ENCODE measurements at places on chromosomes 6 and 20. TPM values are rescaled to one million over a fixed set of nuclear protein-coding genes. Genes with fewer than 3 reads are reported as not detected.

Gene ERMARD
- 42.8 TPM for total RNA-seq

Gene SRSF12
- 1.1 TPM for total RNA-seq

Gene SYNJ2
- total RNA-seq, result 10.3 TPM

DNA sequence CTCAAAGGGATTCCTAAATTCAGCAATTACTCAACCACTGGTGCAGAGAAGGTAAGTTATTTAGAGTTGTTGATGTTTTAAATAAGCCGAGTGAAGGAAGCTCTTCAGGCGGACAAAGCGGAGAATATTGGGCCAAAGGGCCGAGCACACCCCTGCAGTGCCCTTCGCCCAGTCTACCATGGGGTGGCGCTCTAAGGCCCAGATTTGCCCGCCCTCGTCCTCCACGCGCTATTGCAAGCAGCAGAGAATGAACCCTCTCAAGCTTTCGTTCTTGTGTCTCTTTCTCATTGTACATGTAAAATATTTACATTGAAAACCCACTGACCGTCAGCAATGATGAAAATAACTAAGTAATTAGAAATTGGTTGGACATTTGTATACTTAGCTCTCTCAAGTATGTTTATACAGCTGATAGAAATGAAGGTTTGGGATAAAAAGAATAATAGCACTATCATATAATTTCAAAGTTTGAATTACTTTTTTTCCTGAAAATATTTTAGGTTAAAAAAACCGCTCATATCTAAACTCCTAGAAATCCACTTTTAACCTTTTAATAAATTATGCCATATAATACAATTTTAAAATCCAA is 195.0 kb upstream of the CEP162 start:
- H3K4me3 ChIP-seq, result no peak overlapping the region
- H3K27me3 ChIP-seq, result no peaks in the 10 kb centered on the region
- no peaks in the 10 kb centered on the region for H3K4me1 ChIP-seq

DNA sequence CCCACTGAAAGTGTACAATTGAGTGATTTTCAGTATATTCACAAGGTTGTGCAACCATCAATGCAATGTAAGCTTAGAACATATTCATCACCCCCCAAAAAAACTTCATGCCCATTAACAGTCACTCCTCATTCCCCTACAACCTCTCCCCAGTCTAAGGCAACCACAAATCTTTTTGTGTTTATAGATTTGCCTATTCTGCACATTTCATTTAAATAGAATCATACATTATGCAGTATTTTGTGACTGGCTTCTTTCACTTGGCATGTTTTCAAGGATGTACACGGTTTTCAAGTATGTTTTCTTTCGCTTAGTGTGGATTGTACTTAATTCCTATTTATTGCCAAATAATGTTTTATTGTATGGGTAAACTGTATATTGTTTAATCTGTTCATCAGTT is 329.3 kb upstream of the RNF24 start:
- no peak overlapping the region for H3K4me3 ChIP-seq
- no peak for DNase-seq
- H3K4me1 ChIP-seq, result peaks cover 16% of the 10 kb centered on the region
- no peaks in the 10 kb centered on the region for H3K36me3 ChIP-seq

DNA sequence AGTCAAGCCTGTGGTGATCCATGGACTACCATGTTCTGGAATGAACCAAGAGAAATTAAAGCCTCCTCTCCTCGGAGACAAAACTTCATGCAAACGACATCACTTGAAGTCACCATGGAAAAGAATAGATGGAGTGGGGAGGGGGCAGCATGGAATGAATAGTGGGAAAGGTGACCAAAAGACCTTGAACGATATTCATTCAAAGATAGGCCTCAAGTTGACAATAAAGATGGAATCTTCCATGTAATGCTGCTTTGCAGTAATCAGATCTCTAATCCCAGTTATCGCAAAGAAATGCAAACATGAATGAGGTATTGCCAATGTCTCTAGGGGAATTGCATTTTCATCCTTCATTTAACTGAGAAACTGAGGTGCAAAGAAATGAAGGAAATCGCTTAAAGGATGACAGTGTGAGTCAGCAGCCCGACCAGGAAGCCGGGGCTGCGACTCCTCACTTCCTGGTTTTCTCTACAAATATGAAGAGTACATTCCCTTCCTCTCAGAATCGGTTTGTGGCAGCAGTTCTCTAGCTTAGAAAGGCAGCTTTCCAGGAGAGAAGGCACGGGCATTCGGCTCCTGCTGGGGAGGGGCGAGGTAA is 65.6 kb upstream of the RREB1 start:
- no peaks in the 10 kb centered on the region for H3K36me3 ChIP-seq
- H3K4me3 ChIP-seq, result no peak overlapping the region
- no peaks in the 10 kb centered on the region for H3K27me3 ChIP-seq
- no peak overlapping the region for H3K27ac ChIP-seq
- H3K4me1 ChIP-seq, result no peaks in the 10 kb centered on the region

DNA sequence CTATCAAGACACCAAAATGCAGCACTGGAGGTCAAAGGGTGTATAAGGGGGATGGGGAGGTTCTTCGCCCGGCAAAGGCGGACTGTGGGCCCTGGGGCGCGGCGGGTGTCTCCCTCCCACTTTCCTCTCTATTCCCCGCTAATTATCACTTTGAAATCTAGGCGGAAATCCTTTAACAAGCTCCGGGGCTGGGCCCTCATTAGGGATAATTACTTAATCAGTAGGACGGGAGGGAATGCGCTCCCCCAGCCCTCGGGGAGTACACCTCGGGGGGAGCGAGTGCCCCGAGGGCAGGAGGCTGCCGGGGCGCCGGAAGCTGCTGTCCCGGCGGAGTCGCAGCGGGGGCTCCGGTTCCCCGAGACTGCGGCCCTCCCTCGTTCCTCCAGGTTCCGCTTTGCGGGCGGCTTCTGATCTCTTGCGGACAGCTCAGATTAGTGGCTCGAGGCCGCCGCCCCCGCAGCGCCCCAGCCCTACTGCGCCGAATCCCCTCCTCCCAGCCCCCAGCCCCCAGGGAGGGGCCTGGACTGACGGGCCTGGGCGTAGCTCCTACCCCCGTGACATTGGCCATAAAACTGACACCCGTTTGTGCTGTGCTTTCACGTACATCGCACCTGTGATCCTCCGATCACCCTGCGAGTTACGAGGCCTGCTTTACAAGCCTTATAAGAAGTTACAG is 14.7 kb downstream of the MUCL3 start:
- no peak for DNase-seq
- H3K27me3 ChIP-seq, result no peaks in the 10 kb centered on the region
- no peak overlapping the region for H3K4me3 ChIP-seq
- no peaks in the 10 kb centered on the region for H3K4me1 ChIP-seq

Data from MCF 10A (cell line).